ENCODE measurements at places on chromosomes 4 and X. TPM values are rescaled to one million over a fixed set of nuclear protein-coding genes. Genes with fewer than 3 reads are reported as not detected.

- no peak for DNase-seq
These were observed 82.1 kb downstream of the PPP1R2C start for GRCh38 chrX:42695800-42696358.

Gene NPY5R
- 5.1 TPM for total RNA-seq

Gene ACE2
- 0.30 TPM for total RNA-seq

Gene SLC9B1
- total RNA-seq, result 9.7 TPM

Gene MEPE
- total RNA-seq, result 0.06 TPM

DNA sequence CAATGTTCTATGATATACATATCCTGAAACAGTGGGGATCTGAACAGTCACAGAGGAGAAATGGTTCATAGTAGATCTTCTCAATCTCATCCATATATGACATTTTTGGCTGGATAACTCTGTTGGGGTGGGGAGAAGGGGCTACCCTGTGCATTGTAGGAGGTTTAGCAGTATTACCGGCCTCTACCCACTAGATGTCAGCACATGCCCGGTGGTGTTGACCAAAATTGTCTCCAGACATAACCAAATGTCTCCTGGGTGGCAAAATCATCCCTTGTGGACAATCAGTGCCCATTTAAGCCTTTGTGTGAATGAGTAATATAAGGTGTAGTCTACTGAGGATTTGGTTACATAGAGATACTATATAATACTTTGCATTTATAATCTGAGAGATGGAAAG, 89.9 kb downstream of the PLS3 start:
- DNase-seq, result peak; percentile 70

- DNase-seq, result no peak
These were observed 128.6 kb upstream of the FTHL17 start for GRCh38 chrX:31200430-31200829.

Gene NAT8L
- total RNA-seq, result 13.8 TPM

Gene GLOD5
- not detected for total RNA-seq

Gene PSAPL1
- not detected for total RNA-seq

DNA sequence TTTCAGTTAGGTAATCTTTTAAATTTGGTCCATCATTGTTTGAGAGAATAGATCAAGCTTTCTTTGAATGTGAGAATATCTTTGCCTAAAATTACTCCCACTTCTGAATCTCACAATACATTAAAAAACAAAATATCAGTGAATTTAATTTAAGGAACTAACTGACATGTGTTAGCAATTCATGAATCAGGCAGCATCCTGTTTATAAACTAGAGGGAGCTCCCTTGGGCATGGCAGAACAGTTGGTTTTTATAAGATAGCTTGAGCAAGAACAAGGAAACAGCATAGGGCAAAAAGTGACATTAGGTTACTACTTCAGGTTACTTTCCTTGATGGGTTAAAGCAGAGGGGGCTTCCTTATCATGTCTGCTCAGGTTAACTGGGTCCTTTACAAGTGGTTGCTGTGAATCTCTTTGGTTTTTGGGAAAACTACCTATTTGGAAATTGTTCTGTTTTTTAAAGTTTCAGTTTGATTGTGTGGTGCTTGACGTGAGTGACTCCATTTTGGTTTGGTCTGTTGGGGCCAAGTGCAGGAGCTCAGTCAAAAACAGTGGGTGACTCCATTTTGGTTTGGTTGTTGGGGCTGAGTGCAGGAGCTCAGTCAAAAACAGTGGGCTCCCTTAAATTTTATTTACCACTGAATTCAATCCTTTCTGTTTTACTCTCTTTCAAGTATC, 68.0 kb downstream of the PPEF2 start:
- DNase-seq, result no peak

GRCh38 chrX:136907621-136908020, 27.1 kb upstream of the RBMX start:
- DNase-seq, result no peak

Gene SSX3
- total RNA-seq, result not detected

- no peak for DNase-seq
These were observed 157.4 kb upstream of the PDE5A start for GRCh38 chr4:119785963-119786362.

DNA sequence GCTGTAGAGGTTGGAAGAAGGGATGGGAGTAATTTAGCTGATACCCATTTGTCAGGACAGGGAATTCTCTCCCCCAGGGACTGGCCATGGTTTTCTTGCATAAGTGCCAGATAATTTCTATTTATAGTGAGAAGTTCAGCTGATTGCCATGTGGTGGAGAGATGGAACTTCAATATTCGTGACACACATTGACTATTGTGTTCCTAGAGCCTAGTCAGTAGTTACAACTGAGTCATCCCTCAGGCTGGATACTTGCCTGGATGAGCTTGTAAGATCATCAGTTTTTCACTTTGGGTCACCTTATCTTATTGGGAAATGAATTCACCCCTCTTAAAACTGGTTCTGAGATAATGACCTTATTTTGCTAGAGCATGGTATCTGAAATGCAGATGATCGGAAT, 32.2 kb downstream of the CFAP299 start:
- DNase-seq, result no peak

DNA sequence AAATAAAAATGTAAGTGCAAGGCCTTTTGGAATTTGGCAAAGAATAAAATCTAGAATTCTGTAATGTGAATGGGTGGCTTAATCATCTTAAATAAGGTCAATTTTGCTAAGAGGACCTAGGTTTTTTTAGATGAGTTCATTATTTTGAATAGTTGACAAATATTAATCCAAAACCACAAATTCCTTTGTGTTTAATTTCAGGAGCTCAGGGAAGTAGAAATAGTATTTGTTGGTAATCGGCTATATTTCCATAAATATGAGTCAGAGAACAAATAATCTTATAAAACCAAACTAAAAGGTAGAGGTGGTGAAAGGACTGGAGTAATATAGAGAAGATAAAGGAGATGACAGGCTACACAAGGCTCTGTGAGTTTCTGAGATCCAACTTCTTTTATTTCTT, 190.4 kb upstream of the TLL1 start:
- DNase-seq, result no peak

Gene CTAG2
- not detected for total RNA-seq

Gene CAPN6
- 47.4 TPM for total RNA-seq

Gene CXCL3
- 0.50 TPM for total RNA-seq

Gene RTL3
- 0.10 TPM for total RNA-seq

Gene CT45A6
- not detected for total RNA-seq

DNA sequence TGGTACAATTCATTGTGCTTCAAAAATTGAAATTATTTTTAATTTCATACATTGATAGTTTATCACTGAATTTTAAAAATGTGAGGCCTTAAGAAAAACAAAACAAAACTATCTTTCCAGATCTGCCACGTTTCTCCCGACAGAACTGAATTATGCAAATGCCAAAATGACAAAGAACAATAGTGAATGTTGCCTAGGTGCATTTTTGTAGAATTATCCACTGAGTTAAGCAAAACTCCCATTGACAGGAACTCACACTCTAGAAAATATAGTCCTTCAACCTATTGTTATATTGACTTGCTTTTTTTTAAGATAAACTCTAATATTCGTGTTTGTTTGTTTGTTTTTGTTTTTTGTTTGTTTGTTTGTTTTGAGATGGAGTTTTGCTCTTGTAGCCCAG, 6.5 kb downstream of the PCGF3 start:
- no peak for DNase-seq

DNA sequence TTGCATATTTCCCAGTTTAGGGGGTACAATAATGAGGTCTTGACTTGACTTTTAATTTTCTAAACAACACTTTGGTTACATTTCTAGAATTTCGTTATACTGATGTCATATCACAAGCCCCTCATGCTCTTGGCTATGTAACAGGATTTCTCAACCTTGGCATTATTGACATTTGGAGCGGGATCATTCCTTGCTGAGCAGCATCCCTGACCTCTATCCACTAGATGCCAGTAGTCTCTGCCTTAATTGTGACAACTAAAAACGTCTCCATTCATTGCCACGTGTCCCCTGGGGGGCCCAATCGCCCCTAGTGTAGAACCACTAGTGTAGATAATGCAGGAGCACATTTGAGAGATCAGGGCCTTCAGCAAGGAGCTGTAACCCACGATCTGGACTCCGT, 234.2 kb upstream of the MID1 start:
- no peak for DNase-seq

- DNase-seq, result peak; percentile 43
These were observed 35.7 kb downstream of the APBB2 start for GRCh38 chr4:41178372-41179370.

Gene RHOXF2
- not detected for total RNA-seq

Gene GUCY1A1
- total RNA-seq, result 83.2 TPM

DNA sequence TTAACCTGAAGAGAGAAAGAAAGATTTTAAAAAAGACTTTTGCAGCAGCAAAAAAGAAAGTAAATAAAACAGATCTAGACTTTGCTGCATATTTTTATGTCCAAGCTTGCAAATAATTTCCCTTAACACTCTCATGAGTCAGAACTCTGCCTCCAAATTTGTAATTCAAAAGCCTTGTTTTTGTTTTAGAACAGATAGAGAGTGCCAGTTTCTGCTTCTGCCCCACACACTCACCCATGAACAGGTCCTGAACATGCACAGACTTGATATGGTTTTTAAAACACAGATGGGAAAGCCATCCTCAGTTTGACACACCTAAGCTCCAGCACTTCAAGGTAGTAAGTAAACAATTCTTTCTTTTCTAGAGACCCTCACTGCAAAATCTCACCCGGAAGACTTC, 39.7 kb upstream of the VCX3B start:
- no peak for DNase-seq

Gene PNMA6F
- total RNA-seq, result 3.7 TPM

DNA sequence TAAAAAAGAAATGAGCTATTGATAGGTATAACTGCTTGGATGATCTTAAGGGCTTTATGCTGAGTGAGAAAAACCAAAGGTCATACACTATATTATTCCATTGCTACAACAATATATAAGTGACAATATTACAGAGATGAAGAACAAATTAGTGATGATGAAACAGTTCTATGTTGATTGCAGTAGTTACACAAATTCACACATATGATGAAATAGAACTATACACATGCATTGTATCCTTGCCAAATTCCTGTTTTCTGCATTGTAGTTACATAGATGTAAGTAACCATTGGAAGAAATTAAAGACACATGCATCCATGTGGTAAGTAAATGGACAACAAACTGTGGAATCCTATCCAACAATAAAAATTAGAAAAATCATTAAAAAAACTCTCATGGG, 76.5 kb downstream of the CENPC start:
- DNase-seq, result no peak

DNA sequence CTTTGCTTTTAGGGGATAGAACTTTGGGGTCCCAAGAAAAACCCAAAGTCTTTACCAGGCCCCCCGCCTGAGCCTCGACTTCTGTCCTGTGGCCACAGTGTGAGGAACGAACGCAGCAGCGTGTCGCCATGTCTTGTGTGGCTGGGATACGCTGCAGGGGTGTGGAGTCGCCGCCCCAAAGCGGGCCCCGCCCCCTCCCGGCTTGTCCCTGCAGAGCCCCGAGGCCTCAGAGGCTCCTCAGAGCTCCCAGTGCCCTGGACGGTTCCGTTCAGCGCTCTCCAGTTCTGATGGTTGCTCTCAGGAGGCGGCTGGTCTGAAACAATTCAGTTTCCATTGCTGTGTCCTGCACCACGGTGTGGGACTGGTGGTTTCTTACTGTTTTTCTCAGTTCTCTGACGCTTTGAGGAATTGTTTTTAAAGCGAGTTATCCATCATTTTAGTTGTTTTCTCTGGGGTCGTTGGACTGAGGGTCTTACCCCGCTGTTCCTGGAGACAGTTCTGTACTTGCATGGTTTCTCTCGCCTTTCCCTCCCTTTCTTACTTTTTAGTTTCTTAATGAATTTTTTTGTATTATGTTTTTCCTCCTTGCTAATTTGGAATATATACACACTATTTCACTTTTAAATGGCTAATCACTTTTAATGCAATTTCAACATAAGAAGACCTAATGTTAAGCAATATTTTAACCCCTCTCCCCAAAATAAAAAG, 1.6 kb upstream of the IDUA start:
- no peak for DNase-seq

GRCh38 chrX:17036171-17036961, 89.9 kb downstream of the REPS2 start:
- no peak for DNase-seq

DNA sequence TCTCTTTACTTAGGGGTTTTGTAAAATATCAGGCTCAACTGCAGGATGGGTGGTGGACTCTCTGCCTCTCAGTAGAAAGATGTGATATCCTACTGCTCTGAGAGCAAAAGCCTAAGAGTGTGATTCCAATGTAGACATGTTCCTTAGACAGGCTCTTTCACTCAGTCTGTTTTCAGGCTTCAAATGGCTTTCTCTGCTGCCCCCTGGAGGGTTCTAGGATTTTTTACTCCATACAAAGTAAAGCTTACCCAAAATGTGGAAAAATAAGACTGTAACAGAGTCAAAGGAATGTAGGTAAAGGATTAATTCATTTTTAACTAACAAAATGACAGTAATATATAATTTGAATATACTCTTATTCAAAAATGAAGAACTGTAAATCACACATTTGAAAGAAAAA, 32.1 kb downstream of the ZGRF1 start:
- DNase-seq, result peak; percentile 96

GRCh38 chr4:6012200-6012599, 6.0 kb downstream of the C4orf50 start:
- DNase-seq, result no peak

DNA sequence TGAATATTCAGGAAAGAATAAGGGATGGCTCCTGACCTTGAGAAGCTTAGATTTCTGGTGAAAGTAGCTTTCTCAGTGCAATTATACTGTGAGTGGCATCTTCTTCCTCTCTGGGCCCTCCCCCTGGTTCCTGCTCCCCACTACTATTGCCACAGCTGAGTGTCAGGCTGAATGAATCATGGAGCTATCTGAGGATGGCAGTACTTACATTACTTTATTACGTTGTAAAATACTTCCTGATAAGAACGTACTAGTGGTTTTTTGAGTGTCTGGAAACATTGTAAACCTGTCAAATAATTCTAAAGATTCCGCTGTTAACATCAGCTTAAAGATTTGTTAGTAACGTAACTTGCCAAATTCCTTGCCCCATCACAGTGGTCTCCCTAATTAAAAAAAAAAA, 36.2 kb downstream of the ARHGAP10 start:
- DNase-seq, result no peak

Gene MOSPD2
- 25.0 TPM for total RNA-seq

- DNase-seq, result no peak
These were observed 2.6 kb upstream of the MID2 start for GRCh38 chrX:107823042-107823441.

Gene NXF2B
- total RNA-seq, result 0.28 TPM

DNA sequence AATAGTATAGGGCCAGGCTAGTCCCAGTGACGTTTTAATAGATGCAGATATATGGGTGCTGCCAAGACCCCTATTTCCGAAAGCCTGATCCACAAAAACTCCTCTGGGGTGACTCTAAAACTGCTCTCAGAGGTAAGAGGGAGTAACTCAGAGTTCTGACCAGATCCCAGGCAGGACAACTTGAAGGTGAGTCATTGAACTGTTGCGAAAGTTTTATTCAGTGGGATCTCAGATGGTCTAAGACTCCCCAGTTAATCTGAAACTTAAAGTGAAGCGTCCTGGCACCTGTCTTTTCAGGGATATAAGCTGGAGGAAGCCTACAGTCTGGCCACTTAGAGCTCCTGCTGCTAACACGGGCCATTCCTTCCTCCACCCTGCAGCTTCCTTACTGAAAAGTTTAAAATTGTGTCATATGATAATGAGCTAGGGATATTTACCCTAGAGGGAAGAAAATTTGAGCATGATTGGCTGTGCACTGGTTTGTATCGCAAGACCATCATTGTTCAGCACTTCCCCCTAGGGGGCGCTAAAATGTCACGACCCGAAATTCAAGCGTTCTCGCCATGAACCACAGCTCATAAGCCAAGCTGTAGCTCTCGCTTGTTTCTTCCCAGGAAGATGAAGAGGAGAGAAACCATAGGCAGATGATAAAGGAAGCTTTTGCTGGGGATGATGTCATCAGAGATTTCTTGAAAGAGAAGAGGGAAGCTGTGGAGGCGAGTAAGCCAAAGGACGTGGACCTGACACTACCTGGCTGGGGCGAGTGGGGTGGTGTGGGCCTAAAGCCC, 19.5 kb downstream of the UTP14A start:
- no peak for DNase-seq

Gene ARX
- total RNA-seq, result 0.61 TPM

All from spinal cord (tissue), 10 donors.